ENCODE measurements at places on chromosomes 2 and 18.

GRCh38 chr2:25590921-25591505 lies 82.4 kb downstream of the DTNB start:
- DNase-seq, result no peak

DNA sequence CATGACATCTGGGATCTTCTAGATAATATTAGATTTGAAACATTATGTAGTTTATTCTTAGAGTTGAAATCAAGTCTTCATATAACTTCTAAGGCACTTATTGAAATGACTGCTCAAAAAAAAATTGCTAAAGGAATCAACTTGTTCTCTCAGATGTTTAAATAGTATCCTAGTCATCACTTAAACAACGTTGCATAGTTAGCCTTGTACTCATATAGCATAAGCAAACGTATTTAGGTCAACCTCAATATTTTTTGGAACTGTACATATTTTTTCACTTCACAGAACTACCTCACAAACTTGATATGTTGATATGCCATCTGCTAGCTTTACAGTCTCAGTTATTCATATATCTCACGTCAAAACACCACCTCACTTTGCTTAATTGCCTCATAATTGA lies 47.1 kb upstream of the CREB1 start:
- DNase-seq, result no peak

GRCh38 chr2:236915186-236915585 lies 170.5 kb upstream of the COPS8 start:
- no peak for DNase-seq

GRCh38 chr18:4450065-4450658 lies 4.9 kb downstream of the DLGAP1 start:
- no peak for DNase-seq

DNA sequence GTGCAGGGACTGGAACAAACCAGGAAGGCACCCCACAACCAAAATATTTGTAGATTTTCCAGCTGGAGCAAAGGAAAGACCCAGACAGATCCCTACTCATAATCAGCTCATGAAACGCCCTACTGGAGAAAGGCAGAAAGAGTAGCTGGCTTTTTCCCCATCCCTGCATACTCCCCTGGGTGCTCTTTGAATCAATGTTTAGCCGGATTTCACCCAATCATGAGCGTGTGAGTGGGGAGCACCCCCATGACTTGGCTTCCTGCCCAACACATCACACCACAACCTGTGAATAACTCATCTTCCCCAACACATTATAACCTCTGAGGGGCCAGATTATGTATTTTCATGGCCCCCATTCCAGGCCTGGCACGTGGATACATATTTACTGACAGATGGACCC lies 35.1 kb upstream of the SLC14A1 start:
- no peak for DNase-seq

- DNase-seq, result no peak
These were observed 24.7 kb upstream of the SP3 start for GRCh38 chr2:173989884-173990215.

DNA sequence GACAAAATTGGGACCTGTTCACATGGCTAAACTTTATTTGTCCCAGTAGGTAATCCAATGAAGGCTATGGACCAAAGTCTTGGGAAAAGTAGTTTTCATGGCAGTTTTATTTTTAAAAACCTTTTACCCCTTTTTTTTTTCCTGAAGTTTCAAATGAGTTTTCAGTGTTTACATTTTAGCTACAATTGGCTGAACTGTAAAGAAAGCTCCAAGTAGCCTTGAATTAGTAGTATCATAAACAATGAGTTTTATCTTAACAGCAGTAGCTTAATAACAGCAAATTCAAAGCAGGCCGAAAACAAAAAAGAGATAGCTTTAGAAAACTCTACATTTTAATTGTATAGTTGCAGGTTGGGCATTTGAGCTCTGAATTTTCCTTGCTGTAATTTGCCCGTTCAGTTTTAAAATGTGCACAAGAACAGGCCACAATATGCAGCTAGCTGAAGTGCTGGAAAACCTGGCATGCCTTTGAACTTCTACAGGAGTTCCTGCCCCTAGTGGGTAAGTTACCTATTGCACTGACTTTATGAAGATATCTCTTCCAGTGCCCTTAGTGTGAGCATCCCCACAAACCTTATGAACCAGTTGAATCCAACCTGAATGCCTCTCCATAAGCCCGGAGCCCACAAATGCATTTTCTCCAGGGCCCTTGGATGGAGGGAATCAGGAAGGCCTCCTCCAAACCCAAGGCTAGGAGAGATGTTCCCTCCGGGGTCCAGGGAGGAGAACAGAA lies 106.7 kb downstream of the XRCC5 start:
- no peak for DNase-seq

- peak; percentile 94 for DNase-seq
These were observed 100.5 kb upstream of the ITPRID2 start for GRCh38 chr2:181790716-181791649.

GRCh38 chr2:188079196-188079595 lies 212.5 kb upstream of the GULP1 start:
- no peak for DNase-seq

DNA sequence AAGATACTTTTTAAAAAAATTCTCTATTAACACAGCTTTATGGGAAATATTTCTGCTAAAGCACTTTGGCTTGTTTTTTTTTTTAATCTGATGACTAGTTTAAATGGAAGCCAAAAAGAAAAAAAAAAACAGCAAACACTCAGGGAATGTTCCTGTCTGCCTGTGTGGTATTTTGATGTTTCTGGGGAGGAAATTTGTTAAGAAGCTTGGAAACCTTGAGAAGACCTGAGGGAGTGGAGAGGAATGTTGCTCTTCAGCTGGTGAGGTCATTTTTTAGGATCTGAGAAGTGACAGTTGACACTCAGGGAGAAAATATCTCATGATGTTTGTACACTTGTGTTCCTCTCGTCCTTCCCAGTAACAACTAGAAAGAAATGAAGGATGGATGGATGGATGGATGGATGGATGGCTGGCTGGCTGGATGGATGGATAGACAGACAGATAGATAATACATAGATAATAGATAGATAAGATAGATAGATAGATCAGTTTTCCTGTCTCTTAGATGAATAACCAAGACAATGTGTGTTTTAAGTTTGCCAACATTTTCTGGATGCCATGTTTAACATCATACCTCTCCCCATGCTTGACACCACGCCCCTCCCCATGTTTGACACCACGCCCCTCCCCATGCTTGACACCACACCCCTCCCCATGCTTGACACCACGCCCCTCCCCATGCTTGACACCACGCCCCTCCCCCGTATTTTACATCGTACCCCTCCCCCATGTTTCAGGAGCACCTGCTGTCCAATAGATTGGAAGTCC lies 84.8 kb downstream of the CTIF start:
- no peak for DNase-seq

DNA sequence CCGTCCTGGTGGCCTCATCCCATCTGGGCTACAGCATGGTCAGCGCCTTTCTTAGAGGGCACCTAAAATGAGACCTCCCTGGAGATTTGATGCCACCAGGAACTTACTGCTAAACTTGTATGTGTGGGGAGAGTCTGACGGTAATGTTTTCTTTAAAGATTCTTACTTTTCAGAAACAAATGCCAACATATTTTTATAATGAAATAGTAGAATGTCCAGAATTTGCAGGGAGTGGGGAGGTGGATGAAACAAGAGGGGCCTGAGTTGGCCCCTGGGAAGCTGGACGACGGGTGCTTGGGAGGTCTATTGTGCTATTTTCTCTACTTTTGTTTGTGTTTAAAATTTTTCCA lies 118.8 kb upstream of the CTDP1 start:
- DNase-seq, result no peak

DNA sequence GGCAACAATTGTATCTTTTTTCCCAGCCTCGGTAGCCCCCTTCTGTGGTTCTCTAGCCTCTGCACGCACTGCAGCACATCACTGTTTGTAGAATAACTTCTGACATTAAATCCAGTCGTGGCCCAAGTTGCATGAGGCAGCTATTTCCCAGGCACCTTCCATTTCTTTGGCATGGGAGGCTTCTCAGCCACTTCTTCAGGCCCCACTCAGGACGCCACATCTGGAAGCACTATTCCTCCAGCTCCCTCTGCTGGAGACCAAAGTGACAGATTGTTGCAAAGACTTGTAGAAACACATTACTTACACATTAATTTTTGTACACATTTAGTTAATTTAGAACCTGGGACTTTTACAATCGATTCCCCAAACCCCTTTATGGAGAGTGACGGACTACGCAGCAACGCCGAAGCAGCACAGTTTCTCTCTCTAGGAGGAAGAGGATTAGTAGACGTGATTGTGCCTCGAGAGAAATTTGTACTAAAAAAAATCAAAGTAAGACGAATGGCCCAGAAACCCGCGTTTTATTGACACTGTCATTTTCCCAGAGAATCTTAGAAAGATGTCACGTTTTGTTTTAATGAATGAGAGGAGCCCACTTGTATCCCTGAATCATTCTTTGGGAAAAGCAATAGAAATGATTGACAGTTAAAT lies 57.8 kb upstream of the RGPD5 start:
- peak; percentile 41 for DNase-seq

DNA sequence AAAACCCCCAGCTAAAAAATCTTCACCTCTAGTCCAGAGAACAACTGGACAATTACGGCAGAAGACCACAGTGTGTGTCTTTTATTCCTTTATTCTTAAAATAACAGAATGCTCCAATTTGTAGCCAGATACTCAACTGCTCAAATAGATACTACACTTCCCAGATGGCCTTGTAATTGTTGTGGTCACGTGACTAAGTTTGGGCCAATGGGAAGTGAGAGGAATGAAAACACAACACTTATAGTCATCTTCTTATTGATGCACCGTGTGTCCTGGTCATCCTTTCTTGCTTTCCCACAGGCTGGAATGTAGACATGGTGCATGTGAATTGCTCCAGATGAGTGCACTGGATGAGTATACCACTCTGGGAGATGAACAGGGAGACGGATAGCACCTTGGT lies 145.1 kb downstream of the CDC42EP3 start:
- no peak for DNase-seq

- DNase-seq, result no peak
These were observed 102.2 kb downstream of the ACTR3 start for GRCh38 chr2:113992090-113992489.

DNA sequence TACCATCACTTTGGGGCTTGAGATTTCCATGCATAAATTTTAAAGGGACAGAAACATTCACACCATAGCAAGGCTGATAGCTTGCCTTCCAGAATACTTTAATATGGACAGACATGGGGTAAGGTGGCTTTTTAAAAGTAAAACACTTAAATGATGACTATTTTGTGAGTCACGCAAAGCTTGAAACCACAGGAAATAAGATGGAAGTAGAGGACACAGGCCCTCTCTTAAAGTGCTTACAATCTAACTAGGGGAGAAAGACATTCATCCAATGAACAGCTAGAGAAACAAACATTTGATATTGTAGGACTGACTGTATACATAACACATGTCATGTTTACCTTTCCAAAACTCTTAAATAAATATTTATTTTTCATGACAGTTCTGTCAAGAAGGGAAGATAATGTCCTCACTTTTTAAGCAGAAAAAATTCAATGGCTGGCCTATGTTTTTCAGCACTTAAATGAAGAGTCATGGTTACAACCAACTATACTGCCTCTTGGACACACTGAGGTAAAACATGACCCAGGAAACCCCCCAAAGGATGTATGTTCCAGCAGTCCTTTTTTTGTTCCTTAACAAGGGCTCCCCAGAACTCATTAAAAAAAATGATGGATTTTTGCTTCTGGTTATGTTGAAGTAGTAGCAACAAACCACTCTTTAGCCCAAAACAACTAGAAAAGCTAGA lies 120.0 kb upstream of the RBMS1 start:
- DNase-seq, result no peak

GRCh38 chr2:37856101-37856751 lies 68.9 kb upstream of the RMDN2 start:
- no peak for DNase-seq

DNA sequence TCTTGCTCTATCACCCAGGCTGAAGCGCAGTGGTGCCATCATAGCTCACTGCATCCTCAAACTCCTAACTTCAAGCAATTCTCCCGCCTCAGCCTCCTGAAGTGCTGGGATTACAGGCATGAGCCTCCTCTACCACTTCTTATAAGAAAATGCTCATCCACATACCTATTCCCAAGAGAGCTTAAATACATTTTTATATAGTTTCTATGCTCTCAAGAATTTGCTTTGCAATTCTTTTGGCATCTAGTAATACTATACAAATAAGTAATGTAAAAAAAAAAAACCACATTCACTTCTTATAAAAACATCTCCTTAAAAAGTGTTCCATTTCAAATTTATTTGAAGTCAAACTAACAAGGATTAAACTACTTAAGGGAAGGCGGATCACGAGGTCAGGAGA lies 197.3 kb downstream of the DNAH7 start:
- no peak for DNase-seq

- no peak for DNase-seq
These were observed 168.1 kb downstream of the NRXN1 start for GRCh38 chr2:50863856-50864255.

Measured in pulmonary artery endothelial cell (primary cell).